ENCODE measurements at places on chromosomes 2 and 18.

DNA sequence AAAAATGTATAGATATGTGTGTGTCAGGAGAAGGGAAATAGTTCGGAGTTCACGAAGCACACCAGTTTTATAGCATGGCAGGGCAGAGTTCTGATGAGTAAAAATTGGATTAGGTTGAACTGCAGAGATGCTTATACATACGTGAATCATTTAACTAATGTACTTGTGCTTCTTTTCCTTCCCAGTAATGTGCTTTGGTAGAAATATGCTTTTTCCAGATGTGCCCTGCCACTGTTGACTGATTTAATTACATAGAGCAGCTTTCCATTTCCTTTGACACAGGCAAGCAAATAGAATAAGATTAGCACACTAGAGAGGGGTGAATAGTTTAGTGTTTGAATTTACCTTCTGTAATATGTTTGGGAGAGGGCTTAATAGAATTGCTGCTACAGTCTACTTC lies 28.9 kb upstream of the ARMC9 start:
- no peak for DNase-seq

GRCh38 chr18:55787536-55788073 lies 199.6 kb upstream of the TCF4 start:
- no peak for DNase-seq

- no peak for DNase-seq
Measured at GRCh38 chr2:174704642-174705041, 59.6 kb downstream of the CHRNA1 start.

DNA sequence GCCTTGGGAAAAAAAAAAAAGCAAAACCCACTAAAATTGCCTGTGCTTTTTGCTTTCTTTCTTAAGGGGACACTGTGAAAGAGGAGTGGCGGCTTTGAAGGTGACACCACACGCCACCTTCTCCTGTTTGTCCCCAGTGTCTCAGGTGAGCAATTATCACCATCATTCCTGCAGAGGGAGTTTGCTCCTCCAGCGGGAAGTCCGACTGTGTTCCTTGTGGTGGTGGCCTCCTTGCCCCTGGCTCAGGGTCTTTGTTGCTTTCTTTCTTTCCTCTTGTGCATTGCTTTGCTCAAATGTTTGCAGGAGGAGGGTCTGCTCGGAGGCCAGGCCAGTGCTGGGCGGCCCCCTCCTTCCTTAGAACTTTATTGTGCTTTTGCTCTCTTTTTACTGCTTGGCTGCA lies 164.3 kb upstream of the CXCR4 start:
- no peak for DNase-seq

- DNase-seq = no peak
Measured at GRCh38 chr2:223995569-223995968, 38.3 kb downstream of the MRPL44 start.

GRCh38 chr18:56775701-56776100 lies 124.5 kb downstream of the WDR7 start:
- no peak for DNase-seq

DNA sequence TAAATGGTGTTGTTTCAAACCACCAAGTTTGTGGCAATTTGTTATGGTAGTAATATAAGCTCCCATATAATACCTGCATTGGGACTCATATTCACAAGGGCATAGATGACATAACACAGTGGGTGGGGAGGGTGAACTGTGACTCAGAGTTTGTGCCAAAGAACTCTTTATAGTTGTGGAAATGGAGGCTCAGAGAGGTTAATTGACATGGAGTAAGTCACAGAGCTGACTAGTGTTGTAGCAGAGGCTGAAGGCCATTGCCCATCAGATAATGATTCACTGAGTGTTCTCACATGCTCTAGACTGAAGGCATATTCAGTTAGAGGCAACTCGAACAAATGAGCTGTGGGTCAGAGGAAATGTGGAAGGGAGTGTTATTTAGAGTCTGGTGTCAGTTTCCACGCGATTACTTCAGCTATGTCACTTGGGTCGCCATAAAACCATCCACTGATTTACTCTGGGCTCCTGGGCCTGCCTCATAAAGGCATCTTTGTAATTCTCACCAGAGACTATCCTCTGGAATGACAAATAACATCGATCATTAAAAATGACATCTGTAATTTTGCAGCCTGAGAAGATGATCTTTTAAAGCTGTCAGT lies 264.7 kb downstream of the CCDC85A start:
- DNase-seq = no peak

- no peak for DNase-seq
Measured at GRCh38 chr2:32064021-32064601, 755 bp downstream of the SPAST start.

- no peak for DNase-seq
Measured at GRCh38 chr2:219736209-219736608, 108.8 kb downstream of the SLC4A3 start.

- DNase-seq = no peak
Measured at GRCh38 chr2:985317-985898, 34.8 kb downstream of the SNTG2 start.

DNA sequence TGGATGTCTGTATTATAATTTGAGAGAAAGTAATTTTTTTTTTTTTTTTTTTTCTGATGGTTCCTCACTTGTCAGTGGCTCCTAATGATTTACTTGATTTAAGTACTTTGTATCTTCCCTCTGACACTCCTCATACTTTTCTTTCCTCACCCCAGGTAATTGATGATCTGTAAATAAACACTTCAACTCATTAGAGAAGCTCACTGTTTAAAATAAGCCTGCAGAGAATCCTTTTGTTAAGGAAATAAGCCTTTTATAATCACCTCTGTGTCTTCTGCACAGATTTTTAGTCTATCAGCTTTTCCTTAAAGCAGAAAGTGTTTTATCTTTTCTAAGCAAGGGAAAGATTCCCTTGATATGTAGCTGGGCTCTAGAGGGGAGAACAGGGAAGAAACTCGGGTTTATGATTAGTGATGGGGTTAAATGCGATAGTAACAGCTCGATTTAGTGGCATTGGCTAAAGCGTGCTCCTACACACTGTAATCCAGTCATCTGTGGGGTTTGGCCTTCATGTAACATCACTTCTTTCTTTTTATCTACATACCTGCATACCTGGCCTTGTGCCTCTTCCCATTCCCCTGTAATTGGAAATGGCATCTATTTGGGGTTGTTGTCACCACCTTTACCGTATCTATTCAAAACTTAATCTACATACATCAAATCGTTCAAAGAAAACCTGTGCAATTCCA lies 60.1 kb upstream of the LRRTM1 start:
- no peak for DNase-seq

GRCh38 chr2:24972315-24972961 lies 683 bp upstream of the DNAJC27 start:
- no peak for DNase-seq

GRCh38 chr18:77191071-77191751 lies 58.4 kb upstream of the GALR1 start:
- no peak for DNase-seq

DNA sequence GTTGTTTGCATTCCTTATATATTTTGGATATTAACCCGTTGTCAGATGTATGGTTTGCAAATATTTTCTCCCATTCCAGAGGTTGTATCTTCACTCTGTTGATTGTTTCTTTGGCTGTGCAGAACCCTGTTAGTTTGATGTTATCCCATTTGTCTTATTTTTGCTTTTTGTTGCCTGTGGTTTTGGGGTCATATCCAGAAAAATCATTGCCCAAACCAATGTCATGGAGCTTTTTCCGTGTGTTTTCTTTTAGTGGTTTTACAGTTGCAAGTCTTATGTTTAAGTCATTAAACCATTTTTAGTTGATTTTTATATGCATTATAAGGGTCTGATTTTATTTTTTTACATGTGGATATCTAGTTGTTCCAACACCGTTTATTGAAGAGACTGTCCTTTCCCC lies 35.8 kb downstream of the PPIG start:
- no peak for DNase-seq

DNA sequence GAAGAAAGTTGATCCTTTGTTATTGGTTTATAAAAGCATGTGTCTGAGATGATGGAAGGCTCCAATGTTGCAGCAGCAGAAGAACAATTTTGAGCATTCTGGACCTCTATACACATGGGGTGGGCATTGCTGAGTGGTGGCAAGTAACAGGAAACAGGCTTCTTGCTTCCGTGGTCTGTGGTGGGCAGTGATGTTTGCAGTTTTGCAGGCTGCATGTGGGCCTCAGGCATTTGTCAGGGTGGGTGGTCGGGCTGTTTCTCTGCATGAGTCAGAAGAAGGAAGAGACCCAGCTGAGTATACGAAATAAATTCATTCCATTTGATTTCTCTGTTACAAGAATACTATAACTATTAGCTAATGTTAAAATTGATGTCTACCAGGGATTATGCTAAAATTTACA lies 239.5 kb upstream of the COL3A1 start:
- DNase-seq = no peak

GRCh38 chr2:229412686-229413085 lies 141.6 kb upstream of the PID1 start:
- DNase-seq = no peak

GRCh38 chr2:190717764-190718651 lies 69.1 kb downstream of the NAB1 start:
- no peak for DNase-seq

DNA sequence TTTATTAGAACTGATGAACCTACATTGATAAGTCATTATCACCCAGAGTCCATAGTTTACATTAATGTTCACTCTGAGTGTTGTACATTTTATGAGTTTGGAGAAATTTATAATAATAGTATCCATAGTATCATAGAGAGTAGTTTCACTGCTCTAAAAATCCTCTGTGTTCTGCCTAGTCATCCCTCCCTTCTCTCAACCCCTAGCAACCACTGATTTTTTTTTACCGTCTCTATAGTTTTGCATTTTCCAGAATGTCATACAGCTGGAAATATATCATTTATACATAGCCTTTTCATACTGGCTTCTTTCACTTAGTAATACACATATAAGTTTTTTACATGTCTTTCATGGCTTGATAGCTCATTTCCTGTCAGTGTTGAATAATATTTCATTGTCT lies 231.1 kb downstream of the RAD51AP2 start:
- no peak for DNase-seq

- DNase-seq = no peak
Measured at GRCh38 chr2:182740701-182741100, 24.6 kb downstream of the DNAJC10 start.

- DNase-seq = no peak
Measured at GRCh38 chr2:27118525-27119329, at the start of gene CGREF1. Gene CGREF1, minus strand, starts transcription at chr2:27119128. Its CDS starts 14,762 bp downstream, at chr2:27104366.

DNA sequence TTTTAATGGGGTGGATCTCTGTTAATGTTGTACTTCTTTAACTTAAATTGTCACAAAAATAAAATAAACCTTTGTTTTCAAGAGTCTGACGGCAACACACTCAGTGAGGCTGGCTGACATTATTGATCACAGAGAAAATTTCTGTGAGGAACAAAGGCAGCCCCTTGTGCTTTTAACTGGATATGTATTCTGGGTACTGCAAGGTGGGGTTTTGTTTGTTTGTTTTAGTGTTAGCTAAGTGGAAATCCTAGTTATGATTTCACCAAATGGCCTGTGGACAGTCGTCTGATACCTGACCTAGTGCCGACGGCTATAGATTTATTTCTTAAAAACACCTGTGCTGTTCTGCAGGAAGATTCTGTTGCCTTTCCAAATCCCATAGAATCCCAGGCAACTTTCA lies 1329.5 kb upstream of the ZEB2 start:
- DNase-seq = no peak

- no peak for DNase-seq
Measured at GRCh38 chr2:8413589-8414135, 268.2 kb upstream of the ID2 start.

- DNase-seq = no peak
Measured at GRCh38 chr2:126827371-126827770, 71.3 kb upstream of the TEX51 start.

GRCh38 chr2:10844097-10844496 lies 31.5 kb upstream of the PDIA6 start:
- no peak for DNase-seq

GRCh38 chr2:221434142-221434541 lies 138.0 kb downstream of the EPHA4 start:
- no peak for DNase-seq

DNA sequence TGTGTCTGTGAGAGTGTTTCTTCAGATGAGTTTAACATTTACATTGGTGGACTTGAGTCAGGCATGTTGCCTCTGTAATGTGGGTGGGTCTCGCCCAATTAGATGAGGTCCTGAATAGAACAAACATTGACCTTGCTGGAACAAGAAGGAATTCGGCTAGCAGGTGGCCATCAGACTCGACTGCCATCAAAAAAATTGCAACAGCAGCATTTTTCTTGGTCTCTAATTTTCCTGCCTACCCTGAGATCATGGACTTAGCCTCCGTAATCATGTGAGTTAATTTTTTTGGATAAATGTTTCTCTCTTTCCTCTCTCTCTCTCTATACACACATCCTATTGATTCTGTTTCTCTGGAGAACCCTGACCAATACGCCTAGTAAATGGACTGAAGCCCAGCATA lies 83.8 kb upstream of the ST6GAL2 start:
- no peak for DNase-seq

DNA sequence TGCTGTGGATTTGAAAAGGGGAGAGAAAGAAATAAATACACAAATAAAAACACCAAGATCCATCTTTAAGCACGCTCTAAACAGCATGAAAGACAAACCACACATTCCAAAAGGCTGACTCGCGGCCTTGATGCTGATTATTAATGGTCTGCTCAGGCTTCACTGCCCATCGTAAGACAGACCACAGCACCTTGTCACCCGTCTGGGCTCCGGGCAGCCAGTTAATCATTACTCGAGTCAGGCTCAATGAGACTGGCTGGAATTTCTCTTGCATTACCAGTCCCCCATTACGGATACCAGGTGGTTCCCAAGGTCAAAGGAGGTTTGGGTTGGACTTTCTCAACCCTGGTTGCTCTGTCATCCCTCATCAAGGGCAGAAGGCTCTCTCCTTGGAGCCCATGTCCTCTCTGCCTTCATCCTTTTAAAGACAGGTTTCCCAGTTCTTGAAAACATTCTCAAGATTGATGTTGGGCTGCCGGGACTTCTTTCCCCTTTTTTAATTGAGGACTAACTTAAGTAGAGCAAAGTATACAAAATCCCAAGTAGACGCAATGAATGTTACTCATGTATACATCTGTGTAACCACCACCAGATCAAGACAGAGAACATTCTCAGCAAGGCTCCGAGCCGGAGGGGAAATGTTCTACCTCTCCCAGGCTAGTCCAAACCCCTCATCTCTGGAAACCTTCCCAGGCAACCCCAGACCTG lies 8.1 kb downstream of the SMAD7 start:
- DNase-seq = no peak

- no peak for DNase-seq
Measured at GRCh38 chr2:88826399-88826798, 134.9 kb downstream of the RPIA start.

- no peak for DNase-seq
Measured at GRCh38 chr2:169038338-169038757, 7.2 kb upstream of the ABCB11 start.

All from stimulated activated CD4-positive, alpha-beta T cell treated with anti-CD3 and anti-CD28 coated beads, TNF-alpha, amount 100 ng/mL, for 4 hours (primary cell).